ENCODE measurements at places on chromosomes 5 and 9.

GRCh38 chr9:136255896-136256890 is 10.6 kb upstream of the QSOX2 start:
- DNase-seq = no peak

GRCh38 chr9:128643519-128644300 is 12.9 kb downstream of the DYNC2I2 start:
- peak; percentile 89 for DNase-seq

- DNase-seq = no peak
Measured at GRCh38 chr5:155728857-155729683, 597.9 kb upstream of the SGCD start.

- DNase-seq = no peak
Measured at GRCh38 chr5:140242890-140243585, 59.9 kb downstream of the PFDN1 start.

DNA sequence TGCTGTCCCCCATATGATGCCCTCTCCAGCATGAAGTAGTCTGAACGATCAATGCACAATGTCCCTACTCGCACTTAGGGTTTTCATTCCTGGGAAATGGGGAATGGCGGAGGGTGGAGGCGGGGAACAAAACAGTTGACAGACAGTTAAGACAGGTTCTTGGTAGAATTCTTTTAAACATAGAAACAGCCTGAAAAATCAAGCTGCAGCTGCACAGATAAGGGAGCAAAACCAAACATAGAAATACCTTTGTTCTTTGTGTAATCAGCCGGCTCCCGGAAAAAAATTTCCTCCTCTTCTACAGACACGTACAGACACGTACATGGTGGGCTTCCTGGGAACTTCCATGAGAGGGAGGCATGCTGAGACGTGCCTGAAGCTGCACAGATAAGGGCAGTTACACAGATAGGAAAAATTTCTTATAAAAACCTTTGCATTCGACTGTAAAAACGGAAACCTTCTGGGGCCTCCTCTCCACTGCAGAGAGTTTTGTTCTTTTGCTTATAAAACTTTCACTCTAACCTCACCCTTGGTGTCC is 662.4 kb upstream of the PTPRD start:
- DNase-seq = no peak

DNA sequence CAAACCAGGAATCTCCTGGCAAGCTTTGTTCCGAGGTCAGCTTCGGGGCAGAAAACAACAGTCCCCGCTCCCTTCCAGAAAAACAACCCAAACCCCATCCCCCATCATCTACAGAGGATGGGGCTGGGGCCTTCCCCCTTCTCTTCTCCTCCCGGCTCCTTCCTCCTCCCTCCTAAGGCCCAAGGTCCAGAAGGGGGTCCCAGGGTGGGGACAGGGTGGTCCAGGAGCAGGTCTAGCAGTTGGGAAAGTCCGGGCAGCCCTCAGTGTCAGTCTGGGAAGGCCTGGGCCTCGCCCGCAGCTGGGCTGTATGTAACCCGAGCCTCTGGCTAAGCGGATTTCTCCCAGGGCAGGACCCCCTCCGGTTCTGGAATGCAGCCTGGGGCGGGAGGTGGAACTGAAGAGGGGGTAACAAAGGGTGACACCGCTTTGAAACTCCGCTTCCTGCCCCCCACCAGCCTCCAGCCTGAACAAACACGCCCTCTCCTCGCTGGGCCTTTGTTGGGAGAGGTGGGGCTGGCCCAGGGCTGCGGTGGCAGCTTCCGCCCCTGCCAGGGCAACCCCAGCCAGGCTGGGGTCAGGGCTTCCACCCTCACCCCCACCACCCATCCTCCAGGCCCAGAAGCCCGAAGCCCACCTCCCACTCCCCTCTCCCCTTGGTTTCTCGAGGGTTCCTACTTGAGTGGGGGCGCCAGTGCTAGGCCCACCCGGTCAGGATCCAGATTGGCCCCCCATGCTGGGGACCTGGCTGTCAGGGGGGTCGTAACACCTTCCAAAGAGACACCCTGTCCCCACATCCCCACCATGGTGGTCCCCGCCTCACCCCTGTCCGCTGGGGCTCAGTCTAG is 63.5 kb downstream of the C9orf50 start:
- DNase-seq = no peak

- peak; percentile 48 for DNase-seq
Measured at GRCh38 chr9:129995409-129996160, 47.4 kb downstream of the FNBP1 start.

DNA sequence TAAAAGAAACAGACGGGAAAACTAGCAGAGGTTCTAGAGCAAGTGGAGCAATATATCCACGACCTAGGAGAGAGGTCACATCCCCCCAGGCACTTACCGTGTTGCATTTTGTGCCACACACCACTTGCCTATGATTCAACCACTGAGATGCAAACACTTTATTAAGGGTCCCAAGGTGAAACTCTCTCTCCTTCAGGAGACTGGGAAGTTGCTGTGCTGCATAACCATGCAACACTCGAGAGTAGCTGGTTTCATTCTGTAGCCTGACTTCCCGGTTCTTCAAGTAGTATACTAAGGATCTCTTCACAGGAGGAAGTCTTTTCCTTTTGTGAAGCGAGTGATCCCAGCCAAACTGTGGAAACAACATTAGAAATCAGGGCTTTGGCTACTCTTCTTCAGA is 1.6 kb downstream of the DCAF12 start:
- DNase-seq = no peak

All from OCI-LY7 (cell line).